ENCODE measurements at places on chromosomes 7 and 10. TPM values are rescaled to one million over a fixed set of nuclear protein-coding genes. Genes with fewer than 3 reads are reported as not detected.

CHAT gene
- not detected for polyA plus RNA-seq

EPHA1 gene
- polyA plus RNA-seq = 0.09 TPM

IQUB gene
- 0.06 TPM for polyA plus RNA-seq

TMEM236 gene
- 0.01 TPM for polyA plus RNA-seq

INPP5A gene
- 20.2 TPM for polyA plus RNA-seq

NPY4R2 gene
- polyA plus RNA-seq = 0.06 TPM

CDCA7L gene
- polyA plus RNA-seq = 23.9 TPM

C10orf62 gene
- not detected for polyA plus RNA-seq

PPP1R3C gene
- 51.1 TPM for polyA plus RNA-seq

DNA sequence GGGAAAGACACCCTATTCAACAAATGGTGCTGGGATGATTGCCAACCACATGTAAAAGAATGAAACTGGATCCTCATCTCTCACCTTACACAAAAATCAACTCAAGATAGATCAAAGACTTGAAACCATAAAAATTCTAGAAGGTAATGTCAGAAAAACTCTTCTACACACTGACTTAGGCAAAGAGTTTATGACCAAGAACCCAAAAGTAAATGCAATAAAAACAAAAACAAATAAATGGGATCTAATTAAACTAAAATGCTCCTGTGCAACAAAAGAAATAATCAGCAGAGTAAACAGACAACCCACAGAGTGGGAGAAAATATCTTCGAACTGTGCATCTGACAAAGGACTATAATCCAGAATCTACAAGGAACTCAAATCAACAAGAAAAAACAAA is 504.2 kb upstream of the MBL2 start:
- DNase-seq = no peak

DNA sequence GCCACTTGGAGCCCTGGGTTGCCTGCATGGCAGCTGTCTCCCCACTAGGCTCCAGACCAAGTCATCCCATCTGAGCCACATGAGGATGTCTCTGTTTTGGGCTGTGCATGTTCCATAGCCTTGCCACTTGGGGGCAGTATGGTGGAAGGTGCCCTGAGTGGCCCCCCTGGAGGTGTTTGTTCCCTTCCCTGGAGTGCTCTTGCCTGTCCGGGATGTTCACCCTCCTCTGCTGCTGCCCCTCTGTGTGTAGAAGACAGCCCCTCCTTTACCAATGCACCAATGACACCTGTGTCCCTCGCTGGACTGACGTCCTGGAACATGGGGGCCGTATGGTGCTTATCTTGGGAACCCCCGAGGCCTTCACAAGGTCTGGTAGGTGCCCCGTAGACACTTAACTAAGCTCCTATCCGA is 100.2 kb downstream of the ACTR3B start:
- DNase-seq = no peak

DNA sequence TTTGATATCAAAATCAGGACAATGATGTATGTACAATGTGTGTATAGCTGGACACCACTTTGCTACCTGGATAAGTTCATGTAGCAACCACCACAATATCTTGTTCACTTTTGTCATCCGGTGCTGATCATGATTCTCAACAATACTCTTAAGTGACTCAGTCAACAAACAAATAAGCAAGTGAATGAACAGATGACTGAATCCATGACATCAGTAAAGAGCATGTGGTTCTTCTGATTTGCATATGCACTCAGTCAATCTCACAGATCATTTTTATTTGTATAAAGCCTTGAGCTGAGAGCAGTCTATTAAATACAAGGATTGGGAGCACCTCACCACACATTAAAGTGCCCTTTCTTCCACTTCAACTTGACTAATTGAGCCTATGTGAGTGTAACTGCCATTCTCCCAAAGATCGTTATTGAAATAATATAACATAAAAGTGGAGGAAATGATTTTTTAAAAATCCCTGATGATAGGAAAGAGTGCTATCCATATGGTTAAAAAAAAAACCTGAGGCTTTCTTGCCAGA is 69.5 kb downstream of the NPSR1 start:
- DNase-seq = no peak

DNA sequence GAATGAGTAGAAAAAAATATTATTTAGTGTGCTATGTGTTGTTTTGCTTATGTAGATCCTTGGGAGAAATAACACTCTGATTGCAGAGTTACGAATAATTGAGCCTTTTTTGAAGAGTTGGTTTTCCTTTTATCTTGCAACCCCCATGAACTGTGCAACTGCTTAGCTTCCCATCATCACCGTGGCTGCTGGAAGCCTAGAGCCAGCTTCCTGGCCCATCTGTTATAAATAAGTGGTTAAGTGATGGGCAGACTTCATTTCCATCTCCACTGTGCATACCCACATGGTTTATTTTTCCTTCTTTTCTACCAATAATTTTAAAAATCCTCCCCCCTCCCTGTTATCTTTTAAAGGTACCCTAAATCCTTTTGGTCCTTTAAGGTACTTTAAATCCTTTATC is 554.9 kb upstream of the GALNT17 start:
- no peak for DNase-seq

GRCh38 chr7:115719963-115720362 is 310.6 kb downstream of the TFEC start:
- DNase-seq = no peak

GRCh38 chr10:51425431-51425830 is 274.0 kb downstream of the CSTF2T start:
- no peak for DNase-seq

- DNase-seq = no peak
These were observed 61.4 kb upstream of the COMTD1 start for GRCh38 chr10:75297021-75297599.

GRCh38 chr10:129808092-129808983 is 155.7 kb downstream of the EBF3 start:
- DNase-seq = no peak

DNA sequence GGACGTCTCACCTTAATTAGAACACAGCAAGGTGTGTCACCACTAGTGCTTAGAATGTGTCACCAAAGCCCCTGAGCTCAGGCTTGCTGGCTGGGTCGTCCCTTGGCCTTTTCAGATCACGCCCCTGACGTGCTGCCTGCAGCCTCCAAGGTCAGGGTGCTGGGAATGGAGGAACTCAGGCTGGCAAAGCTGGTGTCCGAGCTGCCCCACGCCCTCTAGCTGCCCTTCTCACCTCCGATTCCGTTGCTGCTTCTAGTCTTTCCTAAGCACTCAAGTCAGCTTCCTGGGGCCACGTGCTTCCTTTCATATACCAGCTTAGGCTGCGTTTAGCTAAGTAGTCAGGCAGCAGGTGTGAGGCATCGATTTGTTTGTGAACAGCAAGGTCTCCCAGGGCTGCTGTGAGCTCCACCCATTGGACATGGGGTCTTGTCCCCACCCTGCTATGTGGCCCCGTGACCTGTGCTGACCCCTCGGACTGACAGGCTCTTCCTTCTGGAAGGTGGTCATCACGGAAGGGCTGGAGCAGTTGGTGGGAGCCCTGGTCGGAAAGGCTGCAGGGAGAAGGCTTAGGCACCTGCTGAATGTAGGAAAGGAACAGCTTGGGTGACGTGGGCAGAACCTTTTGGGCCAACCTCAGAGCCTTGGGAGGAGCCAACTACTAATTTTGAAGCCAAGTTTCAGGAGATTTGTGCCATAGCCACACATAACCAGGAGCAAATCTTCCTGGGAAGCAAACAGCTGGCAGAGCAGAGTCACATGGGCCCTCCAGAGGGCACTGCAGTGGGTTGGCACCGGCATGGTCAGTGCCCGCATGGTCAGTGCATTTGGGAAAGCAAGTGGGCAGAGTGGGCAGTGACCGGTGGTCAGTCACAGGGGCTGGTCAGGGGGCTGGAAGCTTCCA is 28.8 kb downstream of the VIPR2 start:
- DNase-seq = no peak

- no peak for DNase-seq
These were observed 25.2 kb downstream of the ZNF775 start for GRCh38 chr7:150404172-150404804.

DNA sequence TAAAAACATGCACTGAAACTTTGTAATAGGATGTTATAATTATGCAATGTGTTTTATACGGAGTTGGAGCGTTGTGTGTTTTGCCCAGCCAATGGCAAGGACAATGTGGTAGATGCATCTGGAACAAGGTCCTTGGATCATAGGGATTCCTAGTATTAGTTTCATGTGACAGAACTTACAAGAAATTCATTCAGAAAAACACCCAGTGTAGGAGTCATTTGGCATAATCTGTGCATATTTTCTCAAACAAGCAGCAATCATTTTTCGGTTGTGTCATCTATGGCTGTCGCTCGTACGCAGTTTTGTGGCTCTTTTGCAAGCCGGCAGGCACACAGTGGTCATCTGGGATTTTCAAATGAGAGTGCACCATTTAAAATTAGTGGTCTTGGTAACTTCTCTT is 19.8 kb downstream of the CREB5 start:
- no peak for DNase-seq

DNA sequence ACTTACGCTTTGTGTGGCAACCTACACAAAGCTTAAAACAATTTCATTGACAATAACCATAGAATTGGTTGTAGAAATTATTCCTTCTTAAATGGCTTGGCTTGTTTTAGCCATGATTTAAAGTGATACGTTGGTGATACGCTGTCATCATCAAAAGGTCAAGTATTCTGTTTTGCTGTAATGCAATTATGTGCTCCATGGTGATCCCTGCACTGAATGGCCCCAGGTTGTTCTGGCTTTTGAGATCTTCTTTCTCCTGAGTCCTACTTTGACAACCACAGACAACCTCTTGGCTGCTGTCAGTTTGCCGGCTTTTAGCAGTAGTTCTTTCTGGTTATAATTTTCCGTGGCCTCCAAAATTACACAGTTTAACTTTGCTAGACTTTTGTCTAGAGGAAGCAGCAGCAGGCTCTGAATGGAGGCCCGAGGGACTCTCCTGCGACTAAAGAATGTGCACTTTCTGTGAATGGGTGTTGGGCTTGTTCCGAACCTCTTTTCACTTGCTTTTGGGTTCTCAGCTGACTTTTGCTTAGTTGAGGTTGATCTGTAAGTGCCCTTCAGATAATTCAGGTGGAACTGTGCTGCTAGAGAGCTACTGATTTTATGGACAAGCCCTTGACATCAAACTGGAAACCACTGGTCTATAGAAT is 104.7 kb downstream of the TMEM178B start:
- DNase-seq = no peak

DNA sequence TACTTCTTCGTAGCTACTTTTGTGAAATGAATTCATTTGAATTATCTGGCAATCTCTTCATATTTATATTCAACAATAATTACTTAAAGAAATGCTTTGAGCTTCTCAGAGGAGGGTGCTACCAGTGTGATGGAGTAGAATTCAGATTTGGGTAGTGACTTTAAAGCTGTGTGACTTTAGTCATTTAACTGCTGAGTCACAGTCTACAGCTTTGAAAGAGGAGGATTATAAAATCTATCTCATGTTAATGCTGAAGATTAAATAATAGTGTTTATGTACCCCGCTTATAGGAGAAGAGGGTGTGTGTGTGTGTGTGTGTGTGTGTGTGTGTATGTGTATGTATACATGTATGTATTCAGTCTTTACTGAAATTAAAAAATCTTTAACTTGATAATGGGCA is 68.2 kb downstream of the CFTR start:
- no peak for DNase-seq

- DNase-seq = no peak
These were observed 2.1 kb downstream of the NOS3 start for GRCh38 chr7:150992833-150993302.

DNA sequence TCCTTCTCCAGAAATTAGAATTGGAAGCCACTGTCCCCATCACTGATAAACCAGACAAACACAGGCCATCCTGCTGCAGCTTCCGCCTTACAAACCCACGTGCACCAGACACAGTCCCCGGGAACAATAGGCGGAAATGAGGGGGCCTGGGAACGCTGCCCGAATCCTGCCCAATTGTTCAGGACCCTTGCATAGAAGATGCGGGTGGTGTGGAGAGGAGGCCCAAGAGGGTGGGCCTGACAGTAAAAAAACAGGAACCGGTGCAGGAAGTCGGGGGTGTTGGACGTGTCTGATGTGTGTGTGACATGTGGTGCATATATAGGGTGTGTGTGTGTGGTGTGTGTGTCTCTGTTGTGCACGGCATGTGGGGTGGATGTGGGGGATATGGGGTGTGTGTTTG is 26.5 kb upstream of the CHST15 start:
- no peak for DNase-seq

- no peak for DNase-seq
These were observed 530 bp upstream of the ANXA7 start for GRCh38 chr10:73414230-73414945.

DNA sequence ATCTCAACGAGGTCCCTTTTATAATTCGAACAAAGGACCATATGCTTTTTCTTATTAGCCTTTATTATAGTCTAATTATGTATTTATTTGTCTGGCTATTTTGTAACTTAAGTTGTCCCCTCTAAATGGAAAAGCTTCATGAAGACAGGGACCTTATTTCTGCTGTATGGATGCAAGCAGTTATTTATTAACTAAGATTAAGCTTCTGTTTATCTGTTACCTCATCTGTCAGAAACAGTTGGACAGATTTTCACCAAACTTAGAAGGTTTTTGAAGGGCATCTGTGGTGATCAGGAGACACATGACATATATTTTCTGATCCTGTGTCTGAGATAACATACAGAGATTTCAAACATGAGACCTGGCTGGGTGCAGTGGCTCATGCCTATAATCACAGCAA is 43.2 kb downstream of the KAT6B start:
- DNase-seq = no peak

GRCh38 chr7:28291559-28291958 is 111.0 kb upstream of the JAZF1 start:
- no peak for DNase-seq

DNA sequence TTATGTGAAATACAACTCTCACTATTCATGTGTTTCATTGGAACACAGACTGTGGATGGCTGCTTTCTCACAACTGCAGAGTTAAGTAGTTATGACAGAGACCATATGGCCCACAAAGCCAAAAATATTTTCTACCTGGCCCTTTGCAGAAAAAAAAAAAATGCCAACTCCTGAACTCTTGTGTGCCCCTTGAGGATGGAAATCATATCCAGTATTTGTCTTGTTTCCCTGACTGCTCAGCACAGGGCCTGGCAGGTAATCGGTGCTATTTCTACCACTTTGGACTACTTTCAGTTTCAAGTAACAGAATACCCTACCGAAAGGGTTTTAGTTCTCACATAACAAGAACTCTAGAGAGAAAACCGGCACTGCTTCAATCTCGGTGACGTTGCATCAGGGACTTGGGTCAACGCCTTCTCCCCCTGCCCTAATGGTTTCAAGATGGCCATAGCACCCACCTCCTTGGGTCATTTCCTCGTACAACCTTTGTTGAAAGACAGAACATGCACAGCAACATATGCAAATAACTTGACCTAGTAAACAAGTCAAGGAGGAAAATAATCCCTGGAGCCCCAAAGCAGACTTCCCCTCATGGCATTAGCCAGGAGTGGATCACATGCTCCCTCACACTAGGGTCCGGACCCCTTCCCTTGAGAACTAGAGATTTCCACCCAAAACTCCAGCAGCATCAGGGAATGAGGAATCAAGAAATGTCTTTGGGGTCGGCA is 11.8 kb upstream of the GPNMB start:
- no peak for DNase-seq

GRCh38 chr7:131945957-131946544 is 389.6 kb upstream of the PODXL start:
- no peak for DNase-seq

GRCh38 chr7:45564886-45565455 is 9.2 kb upstream of the ADCY1 start:
- no peak for DNase-seq

GRCh38 chr10:62473241-62473640 is 99.1 kb downstream of the ZNF365 start:
- no peak for DNase-seq
